ENCODE measurements at places on chromosomes 12 and 14.

- DNase-seq, result peak; percentile 75
Measured at GRCh38 chr14:77838831-77839511, 39.1 kb downstream of the ADCK1 start.

DNA sequence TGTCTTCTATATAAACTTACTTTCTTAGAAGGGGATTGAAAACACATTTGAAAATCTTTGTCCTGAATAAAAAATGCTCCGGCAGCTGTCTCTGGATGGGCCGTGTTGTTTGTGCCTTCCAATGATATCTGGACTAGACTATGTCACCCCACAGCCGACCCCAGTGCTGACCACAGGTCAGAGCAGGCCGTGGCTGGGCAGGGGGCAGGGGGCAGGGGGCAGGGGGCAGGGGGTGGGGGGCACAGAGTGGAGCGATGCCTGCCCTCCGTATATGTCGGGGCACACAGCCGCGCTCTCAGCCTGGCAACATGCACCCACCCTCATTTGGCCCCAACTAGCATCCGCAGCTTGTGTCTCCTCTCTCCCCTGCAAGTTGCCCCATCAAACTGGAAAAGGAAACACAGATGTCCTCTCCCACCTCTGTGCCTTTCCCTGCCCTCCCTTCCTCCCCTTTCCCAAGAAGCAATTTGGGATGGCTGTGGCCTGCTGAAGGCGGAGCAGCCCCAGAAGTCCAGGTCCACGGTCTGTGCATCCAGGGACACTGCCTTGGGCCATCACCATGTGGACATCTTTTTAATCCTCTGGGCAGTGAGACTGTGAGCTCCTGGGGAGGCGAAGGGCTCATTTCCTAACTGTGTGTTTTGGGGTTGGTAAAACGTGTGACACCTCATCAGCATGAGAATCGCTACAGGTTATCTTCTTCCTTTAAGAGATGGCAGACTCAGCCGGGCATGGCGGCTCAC lies 295.7 kb upstream of the RTL1 start:
- no peak for DNase-seq

DNA sequence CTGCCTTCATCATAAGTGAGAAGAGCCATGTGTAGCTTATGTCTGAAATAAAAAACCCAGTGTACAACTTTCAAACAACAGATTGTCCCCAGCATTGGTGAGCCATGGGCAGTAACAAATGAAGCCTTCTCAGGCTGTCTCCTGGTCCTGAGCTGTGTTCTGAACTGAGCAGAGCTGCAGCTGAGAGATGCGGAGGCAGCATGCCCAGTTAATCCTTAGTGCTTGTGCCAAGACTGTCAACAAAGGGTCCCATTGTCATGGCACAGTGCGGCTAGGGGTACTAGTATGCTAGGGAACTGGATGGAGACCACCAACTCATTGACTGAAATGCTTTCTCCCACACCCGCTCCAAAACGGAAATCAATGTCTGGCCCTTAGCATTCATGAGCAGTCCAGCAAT lies 154.3 kb downstream of the RMST start:
- DNase-seq, result peak; percentile 8

- no peak for DNase-seq
Measured at GRCh38 chr14:89621009-89621421, 204.0 kb upstream of the FOXN3 start.

- no peak for DNase-seq
Measured at GRCh38 chr12:2897418-2897817, 6.7 kb downstream of the TULP3 start.

DNA sequence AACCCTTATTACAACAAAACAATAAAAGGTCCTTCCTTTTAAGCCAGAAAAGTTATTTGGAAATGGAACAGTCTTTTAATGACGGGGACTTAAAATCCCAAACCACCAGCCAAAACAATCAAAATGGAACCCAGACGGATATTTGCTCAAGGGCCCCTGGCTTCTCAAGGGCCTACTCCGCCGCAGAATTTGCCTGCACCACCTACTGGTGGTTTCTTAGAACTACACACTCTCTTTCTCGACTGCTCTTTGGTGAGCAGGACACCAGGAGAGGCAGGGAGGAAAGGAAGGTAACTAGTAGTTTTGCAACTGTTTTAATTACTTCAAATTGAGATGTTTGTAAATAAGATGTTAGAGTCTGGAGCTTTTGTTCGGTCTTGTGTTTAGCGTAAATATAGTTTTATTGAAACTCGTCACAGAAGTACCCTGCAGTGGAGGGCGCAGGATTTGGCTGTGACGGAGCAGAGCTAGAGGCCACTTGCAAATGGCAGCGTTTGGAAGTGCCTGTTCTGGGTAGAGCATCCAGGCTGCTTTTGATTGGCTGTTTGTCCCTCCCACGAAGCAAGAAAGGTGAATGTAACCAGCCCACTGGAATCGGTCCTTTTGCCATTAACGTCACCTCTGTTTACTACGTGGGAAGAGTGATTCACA lies 238.5 kb downstream of the CACNA1C start:
- DNase-seq, result no peak

GRCh38 chr14:67449096-67449495 lies 37.1 kb upstream of the PLEK2 start:
- no peak for DNase-seq

DNA sequence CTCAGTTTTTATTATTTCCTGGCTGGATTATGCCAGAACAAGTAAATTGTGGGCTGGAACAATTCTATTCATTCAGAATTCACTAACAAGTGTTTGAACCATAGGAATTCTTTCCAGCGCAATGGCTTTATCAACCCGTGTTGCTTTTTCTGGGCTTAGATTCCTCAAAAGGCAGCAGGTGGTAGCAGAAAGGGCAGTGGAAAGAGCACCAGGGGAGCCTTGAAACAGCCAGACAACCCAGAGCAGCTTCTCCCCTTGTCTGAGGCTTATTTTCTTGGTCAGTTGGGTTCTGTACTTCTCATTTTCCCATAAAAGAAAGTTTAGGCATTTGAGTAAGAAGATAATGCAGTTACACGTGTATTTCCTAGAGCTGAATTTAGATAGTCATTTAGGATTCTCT lies 130.7 kb downstream of the OTOGL start:
- DNase-seq, result no peak

DNA sequence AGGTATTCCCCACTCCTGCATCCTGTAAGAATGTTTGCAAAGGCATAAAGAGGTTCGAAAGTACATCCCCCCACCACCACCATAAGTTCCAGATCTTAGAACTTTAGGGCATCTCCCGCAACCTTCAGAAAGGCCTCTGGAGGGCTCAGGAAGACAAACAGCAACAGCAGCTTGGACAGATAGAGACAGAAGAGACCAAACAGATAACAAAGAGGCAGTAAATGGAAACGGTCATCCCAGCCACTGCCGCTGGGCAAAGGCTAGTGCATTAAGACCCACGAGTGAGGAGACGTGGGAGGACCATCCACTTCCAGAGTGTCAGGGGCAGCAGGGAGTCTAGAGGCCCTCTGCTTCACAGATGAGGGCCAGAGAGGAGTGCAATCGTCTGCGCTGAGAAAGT lies 124.3 kb downstream of the CRACR2A start:
- no peak for DNase-seq

- no peak for DNase-seq
Measured at GRCh38 chr14:94685166-94685581, 73.0 kb downstream of the SERPINA3 start.

- no peak for DNase-seq
Measured at GRCh38 chr12:53034459-53034858, 15.4 kb upstream of the TNS2 start.

DNA sequence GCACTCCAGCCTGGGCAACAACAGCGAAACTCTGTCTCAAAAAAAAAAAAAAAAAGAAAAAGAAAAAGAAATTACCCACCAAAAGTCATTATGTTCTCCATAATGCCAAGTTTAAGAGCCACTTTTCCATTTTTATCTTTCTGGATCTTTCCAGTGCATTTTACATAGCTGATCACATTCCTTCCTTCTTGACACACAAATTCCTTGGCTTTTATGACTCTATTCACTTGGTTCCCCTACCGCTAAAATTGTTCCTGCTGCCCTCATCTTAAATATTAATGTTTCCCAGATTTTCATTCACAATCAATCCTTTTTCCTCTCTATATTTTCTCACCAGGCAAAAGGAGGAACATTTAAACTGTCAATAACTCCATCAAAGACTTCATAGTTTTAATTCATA lies 20.2 kb downstream of the KLHL28 start:
- DNase-seq, result no peak

GRCh38 chr14:55448141-55448614 lies 7.8 kb upstream of the TBPL2 start:
- DNase-seq, result no peak

GRCh38 chr12:96814200-96814599 lies 92.9 kb upstream of the NEDD1 start:
- DNase-seq, result no peak

GRCh38 chr12:118763234-118763633 lies 218.1 kb upstream of the SRRM4 start:
- DNase-seq, result peak; percentile 1

DNA sequence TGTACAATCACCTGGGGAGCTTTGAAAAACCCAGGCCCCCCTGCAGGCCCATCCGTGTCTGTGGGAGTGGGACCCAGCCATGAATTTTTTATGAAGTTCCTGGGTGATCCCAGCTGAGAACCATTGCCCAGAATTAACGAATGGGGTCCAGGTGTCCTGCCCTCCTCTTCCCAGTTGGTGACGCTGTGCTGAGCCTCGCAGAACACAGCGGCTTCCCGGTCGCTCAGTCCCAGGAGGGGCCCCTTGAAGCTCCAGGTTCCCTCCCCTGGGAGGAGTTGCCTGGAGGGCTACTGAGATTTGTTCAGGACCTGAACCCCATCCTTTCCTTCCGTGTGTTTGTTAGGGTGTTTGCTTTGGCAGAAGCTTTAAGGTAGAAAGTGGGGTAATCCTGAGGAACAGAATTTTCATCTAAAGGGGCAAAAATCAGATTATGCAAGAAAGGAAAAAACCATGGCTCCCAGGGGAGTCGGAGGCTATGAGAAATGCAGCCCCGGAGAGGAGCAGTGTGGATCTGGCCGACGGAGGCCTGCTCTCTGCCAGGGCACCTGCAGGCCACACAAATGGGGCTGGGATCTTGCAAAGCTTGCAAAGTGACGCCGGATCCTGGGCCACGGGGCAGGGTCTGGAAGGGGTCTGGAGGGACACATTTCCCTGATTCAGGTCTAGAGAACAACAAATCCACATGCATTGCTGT lies 164.7 kb upstream of the PRMT8 start:
- no peak for DNase-seq

- no peak for DNase-seq
Measured at GRCh38 chr12:64696080-64696741, 63.0 kb downstream of the GNS start.

- DNase-seq, result no peak
Measured at GRCh38 chr14:75717729-75718128, 56.7 kb downstream of the TTLL5 start.

- peak; percentile 86 for DNase-seq
Measured at GRCh38 chr12:57771873-57772428, at the start of gene METTL1. Gene METTL1 (minus strand): TSS chr12:57772105. CDS start chr12:57772083, 22 bp downstream.

GRCh38 chr12:1047898-1048660 lies 57.1 kb downstream of the ERC1 start:
- no peak for DNase-seq

GRCh38 chr12:15446807-15447206 lies 124.5 kb downstream of the PTPRO start:
- DNase-seq, result no peak

DNA sequence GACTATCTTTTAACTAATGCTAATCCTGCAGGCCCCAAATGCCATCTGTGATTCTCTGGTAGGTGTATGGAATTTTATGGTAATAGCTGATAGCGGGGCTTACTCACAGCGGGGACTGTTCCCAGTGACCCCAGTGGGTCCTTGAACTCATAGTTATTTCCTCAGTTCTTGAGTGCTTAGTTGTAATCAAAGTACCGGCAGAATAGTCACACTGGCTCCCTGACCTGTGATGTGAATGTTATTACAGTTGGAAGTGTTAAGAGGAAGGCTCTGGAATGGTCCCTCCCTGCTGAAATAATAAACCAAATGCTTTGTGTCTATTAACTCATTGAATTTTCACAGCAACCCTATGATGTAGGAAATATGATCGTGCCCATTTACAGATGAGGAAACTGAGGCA lies 78.3 kb downstream of the NDUFA12 start:
- no peak for DNase-seq

GRCh38 chr12:131000000-131000486 lies 46.3 kb downstream of the ADGRD1 start:
- no peak for DNase-seq

DNA sequence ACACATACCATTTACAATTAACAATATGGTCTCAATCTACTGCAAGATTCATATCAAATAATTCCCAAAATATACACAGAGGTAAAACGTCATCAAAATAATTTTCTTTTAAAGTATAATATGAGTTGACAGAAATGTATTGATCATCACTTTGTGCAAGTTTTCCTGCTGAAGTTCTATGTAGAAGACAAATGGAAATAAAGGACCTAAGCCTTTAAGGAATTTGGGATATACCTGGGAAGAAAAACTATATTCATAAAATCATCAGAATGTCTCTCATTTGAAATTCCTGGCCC lies 61.1 kb upstream of the DAAM1 start:
- no peak for DNase-seq

Measured in amygdala (tissue), 56 donors.